ENCODE measurements at places on chromosomes 11 and 22.

- no peak for DNase-seq
These were observed 22.6 kb upstream of the MGAT3 start for GRCh38 chr22:39434243-39434653.

- no peak for DNase-seq
These were observed 73.3 kb downstream of the FAM76B start for GRCh38 chr11:95716266-95716665.

DNA sequence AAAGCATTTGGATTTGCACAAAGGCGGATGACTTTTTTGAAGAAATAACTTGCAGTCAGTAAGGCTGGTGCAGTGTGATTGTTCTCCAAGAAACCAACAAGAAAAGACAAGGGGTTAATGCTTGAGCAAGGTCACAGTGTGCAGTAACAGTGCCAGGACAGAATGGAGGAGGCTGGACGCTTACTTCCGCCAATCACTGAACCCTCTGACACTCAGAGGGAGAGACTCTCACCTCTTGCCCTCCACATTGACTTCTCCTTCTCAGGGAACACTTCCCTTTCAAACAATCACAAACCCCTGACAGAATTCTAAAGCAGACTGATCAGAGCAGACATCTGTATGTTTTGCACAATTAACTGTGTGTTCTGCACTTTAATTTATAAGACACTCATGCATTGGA lies 228.4 kb downstream of the BLID start:
- no peak for DNase-seq

GRCh38 chr11:109552376-109552775 lies 130.4 kb downstream of the C11orf87 start:
- no peak for DNase-seq

DNA sequence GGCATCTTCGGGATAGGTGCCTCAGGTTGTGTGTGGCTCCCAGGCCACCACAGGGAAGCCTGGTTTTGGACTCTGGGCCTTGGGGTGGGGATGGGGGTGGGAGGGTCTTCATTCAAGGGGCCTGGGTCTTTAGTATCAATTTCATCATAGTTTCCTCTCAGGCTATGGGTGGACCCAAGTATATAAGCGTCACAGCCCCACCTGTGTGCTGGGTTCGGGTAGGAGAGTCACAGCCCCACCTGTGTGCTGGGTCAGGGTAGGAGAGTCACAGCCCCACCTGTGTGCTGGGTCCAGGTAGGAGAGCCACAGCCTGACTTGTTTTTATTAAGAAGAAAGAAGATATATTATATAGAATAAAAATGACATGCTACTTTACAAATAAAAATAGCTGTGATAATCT lies 422.1 kb downstream of the BRD1 start:
- no peak for DNase-seq

All from stimulated activated CD4-positive, alpha-beta T cell treated with anti-CD3 and anti-CD28 coated beads, Interleukin-15, amount 100 ng/mL, for 1 hour (primary cell).